ENCODE measurements at places on chromosomes 2 and 18.
A peak's percentile ranks its signal among the peaks of the same experiment; 100 is the strongest.

- no peak for DNase-seq
Observed at GRCh38 chr2:187900021-187900420, 345.8 kb upstream of the TFPI start.

DNA sequence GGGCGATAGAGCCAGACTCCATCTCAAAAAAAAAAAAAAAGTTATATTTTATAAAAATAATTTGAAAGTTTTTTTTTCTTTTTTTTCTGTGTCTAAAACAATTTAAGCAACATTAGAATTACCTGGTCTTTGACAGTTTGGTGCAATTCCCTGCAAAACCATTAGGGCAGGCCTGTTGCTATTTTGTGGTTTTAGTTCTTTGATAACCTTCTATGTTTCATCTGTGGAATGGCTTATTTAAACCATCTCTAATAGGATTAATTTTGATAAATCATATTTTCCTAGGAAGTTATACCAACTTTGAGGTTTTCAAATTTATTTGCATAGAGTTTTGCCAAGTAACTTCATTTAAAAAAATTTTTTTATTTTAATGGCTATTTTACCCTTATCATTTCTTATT is 141.2 kb upstream of the TWIST2 start:
- DNase-seq = no peak

DNA sequence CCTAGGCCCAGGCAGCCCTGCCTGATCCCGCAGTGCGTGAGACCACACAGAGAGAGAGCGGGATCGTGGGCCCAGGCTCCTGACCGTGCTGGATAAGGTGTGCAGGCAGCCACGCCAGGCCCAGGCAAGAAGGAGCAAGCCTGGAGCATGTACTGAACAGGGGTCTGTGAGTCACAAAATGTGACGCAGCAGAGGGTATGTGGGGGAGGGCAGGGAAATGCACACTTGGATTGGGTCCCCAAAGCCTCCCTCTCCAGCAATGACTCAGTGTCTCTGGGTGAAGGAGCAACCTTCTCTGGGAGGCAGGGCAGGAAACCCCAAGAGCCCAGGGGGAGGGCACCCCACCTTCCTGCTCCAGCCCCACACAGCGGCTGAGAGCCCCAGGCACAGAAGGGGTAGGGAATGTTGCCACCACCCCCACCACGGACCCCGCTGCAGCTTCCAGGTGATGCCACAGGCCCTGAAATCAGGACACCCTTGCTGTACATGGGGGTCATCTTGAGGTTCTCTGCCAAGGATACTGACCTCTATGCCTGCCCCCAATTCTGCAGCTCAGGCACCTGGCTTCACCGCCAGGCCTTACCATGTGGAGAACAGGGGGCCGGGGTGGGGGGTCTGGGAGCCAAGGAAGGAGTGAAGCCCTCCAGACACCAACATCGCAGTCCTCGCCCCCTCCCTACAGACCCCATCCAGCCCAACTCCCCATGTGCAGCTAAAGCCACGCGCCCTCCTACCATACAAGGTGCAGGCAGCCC is 1.3 kb upstream of the GPC1 start:
- no peak for DNase-seq

DNA sequence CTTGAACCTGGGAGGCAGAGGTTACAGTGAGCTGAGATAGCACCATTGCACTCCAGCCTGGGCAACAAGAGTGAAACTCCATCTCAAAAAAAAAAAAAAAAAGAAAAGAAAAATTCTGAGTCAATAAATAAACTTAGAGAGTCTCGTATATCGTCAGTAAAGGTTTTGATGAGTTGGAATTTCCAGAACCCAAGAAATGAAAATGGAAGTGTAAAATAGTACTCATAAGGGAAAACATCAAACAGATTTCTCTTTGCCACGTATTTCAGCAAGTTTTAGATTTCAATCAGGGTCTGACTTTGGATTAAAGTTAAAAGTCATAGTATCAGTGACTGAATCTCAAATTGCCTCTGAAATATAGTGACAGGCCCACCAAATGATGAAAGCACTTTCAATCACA is 71.4 kb upstream of the SPOPL start:
- DNase-seq = no peak

DNA sequence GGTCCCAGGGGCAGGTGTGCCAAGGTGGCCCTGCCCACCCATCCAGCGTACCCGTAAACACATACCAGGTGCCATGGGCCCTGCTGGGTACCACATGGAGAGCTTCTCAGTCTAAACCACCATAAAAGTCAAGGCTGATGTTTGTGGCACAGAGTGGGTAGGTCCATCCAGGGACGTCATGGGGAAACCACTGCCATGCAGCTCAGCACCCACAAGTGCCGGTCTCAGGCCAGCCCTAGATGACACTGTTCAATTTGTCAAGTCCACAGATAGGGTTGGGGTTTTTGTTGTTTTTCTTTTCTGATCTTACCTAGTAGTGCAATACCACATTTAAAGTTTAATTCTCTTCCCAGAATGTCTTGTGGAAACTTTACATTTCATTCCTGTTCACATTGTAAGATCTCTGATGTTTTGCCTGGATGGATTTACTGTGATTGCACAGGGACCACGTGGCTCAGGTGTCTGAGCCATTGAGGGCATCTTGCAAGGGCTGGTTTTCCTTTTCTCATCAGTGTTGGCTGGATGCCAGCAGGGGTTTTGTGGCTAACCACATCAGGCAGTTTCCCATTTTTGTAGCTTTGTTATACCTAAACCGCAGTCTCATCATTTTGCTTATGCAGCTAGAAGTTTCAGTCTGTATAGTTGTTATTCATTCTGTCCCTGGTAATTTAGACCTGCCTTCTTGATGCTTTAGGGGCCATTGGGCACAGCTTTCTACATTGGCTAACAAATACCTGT is 64.7 kb downstream of the STK25 start:
- peak; percentile 82 for DNase-seq

DNA sequence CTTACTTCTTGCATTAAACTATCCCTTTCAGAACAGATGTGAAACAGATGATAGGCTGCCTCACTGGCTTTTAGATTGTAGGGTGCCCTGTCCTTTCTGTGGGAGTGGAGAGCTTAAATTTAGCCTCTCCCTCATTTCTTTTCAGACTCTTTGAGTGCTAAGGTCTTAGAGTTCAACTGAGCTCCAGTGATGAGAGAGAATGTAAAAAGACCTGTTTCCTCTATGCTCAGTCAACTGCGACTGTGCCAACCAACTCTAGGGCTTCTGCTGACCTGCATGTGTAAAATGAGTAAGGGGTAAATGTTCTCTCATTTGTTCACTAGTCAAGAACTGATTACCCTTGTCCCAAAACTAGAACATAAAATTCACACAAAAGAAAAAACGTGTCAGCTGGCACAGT is 104.8 kb upstream of the TGFA start:
- DNase-seq = no peak

DNA sequence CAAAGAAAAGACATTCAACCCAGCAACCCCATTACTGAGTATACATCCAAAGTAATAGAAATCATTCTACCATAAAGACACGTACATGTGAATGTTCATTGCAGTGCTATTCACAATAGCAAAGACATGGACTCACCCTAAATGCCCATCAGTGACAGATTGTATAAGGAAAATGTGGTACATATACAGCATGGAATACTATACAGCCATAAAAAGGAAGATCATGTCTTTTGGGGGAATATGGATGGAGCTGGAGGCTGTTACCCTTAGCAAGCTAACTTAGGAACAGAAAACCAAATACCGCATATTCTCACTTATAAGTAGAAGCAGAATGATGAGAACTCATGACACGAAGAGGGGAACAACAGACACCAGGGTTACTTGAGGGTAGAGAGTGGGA is 145.9 kb downstream of the GULP1 start:
- no peak for DNase-seq

GRCh38 chr2:27263287-27264252 is 723 bp upstream of the SLC30A3 start:
- DNase-seq = no peak

- DNase-seq = no peak
Observed at GRCh38 chr18:52861558-52861957, 521.6 kb downstream of the DCC start.

- DNase-seq = no peak
Observed at GRCh38 chr2:21438949-21439348, 315.2 kb downstream of the TDRD15 start.

DNA sequence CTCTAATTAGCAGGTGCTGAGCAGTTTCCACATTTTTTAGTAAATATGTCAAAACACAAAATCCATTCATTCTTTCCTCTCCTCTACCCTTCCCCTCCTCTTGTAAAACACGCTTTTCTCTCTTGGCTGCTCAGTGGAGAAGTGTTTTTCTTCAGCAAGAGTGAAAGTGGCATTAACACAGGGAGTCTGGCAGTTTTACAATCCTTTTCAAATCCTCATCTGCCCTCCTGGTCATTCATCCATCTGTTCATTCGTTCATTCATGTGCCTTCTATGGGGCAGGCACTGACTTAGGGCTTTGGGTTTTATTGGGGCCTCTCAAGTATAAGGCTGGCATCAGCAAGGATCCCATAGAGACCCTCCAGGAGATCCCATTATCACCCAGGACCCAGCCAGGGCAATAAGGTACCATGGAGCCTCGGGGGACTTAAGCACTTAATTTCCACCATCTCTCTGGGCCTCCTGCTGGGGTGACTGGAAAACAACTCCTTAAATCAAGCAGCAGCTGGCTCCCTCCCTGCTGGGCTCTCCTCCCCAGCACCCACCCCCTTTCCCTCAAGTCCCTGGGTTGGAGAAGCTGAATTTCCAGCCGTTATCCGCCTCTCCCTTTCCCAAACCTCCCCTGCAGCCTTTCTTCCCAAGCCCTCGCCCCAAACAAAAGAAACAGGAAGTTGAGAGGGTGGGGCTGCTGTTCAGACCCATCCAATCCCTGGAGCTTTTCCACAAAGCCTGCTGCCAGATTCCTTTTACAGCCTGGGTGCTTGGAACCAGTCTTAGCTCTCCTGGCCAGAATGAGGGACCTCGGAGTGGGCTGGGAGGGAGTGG is 32.6 kb downstream of the MARCHF4 start:
- DNase-seq = no peak

DNA sequence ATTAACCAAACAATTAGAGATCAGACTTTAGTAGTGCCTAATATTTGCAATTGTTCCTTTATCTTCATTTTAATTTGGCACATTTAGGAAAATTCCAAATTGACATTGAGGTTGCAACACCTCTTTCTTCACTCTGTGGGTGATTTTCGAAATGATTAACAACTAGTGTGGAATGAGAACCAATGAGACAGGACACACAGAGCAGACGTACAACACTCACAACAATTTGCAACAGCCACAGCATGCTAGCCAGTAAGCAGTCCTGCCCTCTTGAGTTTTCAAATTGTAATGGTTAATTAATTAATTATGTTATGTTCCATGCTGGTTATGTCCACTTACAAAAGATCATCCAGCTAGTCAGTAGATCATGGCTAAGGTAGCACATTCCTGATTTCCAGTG is 339.3 kb downstream of the LRP1B start:
- no peak for DNase-seq

- DNase-seq = no peak
Observed at GRCh38 chr18:55786651-55787272, 198.8 kb upstream of the TCF4 start.

- peak; percentile 72 for DNase-seq
Observed at GRCh38 chr2:178112202-178113152, at the start of gene RBM45. Gene RBM45 (plus strand): TSS chr2:178112437. CDS start chr2:178112547, 110 bp downstream.

DNA sequence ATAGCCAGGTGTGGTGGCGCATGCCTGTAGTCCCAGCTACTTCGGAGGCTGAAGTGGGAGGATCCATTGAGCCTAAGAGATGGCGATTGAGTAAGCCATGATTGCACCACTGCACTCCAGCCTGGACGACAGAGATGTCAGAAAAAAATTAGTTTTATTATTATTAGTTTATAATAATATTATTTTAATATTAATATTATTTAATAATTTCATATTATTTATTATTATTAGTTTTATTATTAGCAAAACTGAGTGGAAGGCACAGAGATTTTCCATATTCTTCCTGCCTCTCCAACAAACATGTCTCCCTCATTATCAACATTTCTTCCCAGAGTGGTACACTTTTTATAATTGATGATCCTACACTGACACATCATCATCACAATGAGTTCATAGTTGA is 278.2 kb downstream of the SOX11 start:
- DNase-seq = no peak

- DNase-seq = no peak
Observed at GRCh38 chr18:69590150-69590549, 189.5 kb downstream of the DOK6 start.

GRCh38 chr2:100178085-100178788 is 35.8 kb upstream of the AFF3 start:
- DNase-seq = no peak

DNA sequence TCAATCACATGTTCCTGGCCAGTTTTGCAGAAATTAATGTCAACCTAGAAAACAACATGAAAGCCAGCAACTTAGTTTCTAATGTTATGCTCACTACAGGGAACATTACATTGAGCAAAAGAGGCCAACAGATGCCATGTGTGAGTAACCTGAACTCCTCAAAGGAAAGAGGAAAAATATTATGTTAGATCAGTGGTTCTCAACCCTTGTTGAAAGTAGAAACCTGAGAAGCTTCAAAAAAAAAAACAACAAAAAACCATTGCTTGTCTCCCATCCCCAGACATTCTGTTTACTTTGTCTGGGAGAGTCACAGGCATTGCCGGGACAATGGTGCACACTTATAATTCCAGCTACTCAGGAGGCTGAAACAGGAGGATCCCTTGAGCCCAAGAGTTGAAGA is 57.7 kb downstream of the METTL4 start:
- DNase-seq = no peak

DNA sequence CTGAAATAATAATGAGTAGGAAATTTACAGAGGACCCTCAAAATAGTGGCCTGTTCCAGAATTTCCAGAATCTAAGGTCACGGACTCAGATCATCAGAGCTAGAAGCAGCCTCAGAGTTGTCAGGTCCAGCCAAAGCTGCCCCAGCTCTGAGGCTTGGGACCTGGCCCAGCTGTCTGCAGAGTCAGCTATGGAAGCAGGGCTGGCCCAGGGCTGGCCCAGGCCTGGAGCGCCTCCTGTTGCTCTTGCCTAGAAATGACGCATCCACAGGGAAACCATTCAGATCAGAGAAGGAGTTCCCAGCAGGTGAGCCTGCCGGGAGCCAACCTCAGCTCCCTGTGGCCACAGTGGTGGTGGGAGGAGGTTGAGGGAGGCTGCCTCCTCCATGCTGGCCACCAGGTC is 106.7 kb upstream of the ARL4C start:
- no peak for DNase-seq

- no peak for DNase-seq
Observed at GRCh38 chr2:189072036-189072435, 97.9 kb downstream of the COL3A1 start.

GRCh38 chr2:75021672-75022071 is 63.2 kb downstream of the POLE4 start:
- DNase-seq = no peak

GRCh38 chr2:46299365-46300263 is 2.4 kb downstream of the EPAS1 start:
- no peak for DNase-seq

Data from stimulated activated CD8-positive, alpha-beta memory T cell treated with anti-CD3 and anti-CD28 coated beads, Interleukin-2, amount 100 ng/mL, for 1 hour (primary cell).